DND-41 (cell line): ENCODE measurements at places on chromosomes 5 and 9.
A peak's percentile ranks its signal among the peaks of the same experiment; 100 is the strongest.

DNA sequence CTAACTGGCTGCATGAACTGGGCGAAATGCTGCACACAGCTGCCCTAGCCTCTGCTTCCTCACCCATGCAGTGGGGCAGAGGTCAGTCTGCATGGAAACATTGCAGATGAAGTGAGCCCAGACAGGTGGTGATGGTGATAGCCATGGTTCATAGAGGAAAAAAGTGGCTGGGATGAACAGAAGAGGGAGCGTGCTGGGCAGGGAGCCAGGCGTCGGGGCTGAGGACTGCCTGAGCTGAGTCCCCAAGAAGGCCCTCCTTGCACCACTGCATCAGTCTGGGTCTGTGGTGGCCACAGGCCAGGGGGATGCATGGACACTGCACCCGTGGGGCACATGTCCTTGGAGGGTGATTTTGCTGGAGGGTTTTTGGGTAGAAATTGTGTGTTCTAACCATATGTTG is 80.5 kb downstream of the AMBP start:
- H3K27ac ChIP-seq, result no peak overlapping the region
- no peaks in the 10 kb centered on the region for H3K4me1 ChIP-seq
- no peak for DNase-seq
- H3K36me3 ChIP-seq, result no peaks in the 10 kb centered on the region

DNA sequence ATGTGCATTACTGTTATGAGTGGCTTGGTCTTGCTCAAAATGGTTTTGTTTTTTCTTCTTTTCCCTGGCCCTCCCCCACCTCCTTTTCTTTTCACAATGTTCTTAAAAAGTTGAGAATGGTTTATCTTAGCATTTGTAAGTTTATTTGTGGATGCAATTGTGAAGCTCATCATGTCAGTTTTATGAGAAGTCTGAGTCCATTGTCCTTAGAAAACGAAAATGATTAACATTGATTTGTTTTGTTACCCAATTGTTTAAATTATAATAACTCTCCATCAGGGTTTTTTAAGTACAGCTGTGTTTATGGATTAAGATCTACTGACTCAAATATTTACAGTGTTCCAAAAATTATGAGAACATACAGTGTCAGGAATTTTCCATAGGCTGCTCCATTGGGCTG is 511.3 kb upstream of the PAPPA start:
- H3K27ac ChIP-seq, result no peak overlapping the region
- H3K27me3 ChIP-seq, result no peaks in the 10 kb centered on the region
- DNase-seq, result no peak
- no peaks in the 10 kb centered on the region for H3K36me3 ChIP-seq

- DNase-seq, result no peak
- H3K27me3 ChIP-seq, result no peaks in the 10 kb centered on the region
- no peaks in the 10 kb centered on the region for H3K36me3 ChIP-seq
- H3K27ac ChIP-seq, result no peak overlapping the region
- H3K4me1 ChIP-seq, result no peaks in the 10 kb centered on the region
- H3K4me3 ChIP-seq, result no peak overlapping the region
Measured at GRCh38 chr9:110837401-110838005, 168.9 kb downstream of the MUSK start.

GRCh38 chr9:83986765-83987401 is 6.3 kb downstream of the RMI1 start:
- no peaks in the 10 kb centered on the region for H3K27me3 ChIP-seq
- peaks cover 24% of the 10 kb centered on the region for H3K36me3 ChIP-seq
- no peak overlapping the region for H3K27ac ChIP-seq
- no peak for DNase-seq
- no peak overlapping the region for H3K4me3 ChIP-seq

DNA sequence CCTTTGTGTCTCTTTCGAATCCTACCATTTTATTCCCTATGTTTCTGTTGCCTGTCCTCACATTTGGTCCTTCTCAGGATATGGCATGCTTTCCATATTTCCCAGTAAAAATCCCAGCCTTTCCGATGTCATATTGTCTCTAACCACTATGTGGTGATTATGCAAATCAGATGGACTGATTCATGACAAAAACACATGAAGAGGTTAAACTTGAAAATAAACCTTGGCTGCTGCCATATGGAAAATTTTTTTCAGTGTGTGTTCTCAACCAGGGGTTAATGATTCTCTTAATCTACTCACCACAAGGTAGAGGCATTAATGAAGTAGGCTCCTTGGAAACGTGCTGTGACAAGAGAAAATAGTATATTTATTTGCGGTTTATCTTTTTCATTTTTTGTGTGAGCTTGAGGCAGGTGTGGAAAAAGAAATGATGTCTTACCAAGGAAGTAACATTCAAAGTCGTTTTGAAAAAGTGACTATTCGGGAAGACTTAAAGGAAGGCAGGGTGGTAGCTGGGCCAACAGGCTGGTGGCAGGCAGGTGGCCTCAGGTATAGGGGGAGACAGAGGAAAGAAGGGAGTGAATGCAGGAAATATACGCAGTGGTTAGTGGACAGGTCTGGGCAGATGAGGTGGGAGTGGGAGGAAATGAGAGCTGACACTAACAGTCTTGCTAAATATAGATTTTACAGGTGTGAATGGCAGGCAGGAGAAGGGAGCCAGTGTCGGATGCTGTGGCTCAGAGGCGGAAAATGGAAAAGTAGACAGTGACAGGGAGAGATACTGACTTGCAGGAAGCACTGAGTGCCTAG is 46.2 kb downstream of the DMRT2 start:
- no peak overlapping the region for H3K4me3 ChIP-seq
- no peak for DNase-seq
- no peaks in the 10 kb centered on the region for H3K4me1 ChIP-seq
- H3K36me3 ChIP-seq, result no peaks in the 10 kb centered on the region
- no peak overlapping the region for H3K27ac ChIP-seq

GRCh38 chr5:66362046-66362445 is 217.9 kb downstream of the SREK1 start:
- no peak overlapping the region for H3K27ac ChIP-seq
- H3K36me3 ChIP-seq, result no peaks in the 10 kb centered on the region
- no peak for DNase-seq

GRCh38 chr5:165161204-165161603 is 1655.8 kb downstream of the MAT2B start:
- no peak for DNase-seq
- H3K36me3 ChIP-seq, result no peaks in the 10 kb centered on the region
- no peak overlapping the region for H3K27ac ChIP-seq

DNA sequence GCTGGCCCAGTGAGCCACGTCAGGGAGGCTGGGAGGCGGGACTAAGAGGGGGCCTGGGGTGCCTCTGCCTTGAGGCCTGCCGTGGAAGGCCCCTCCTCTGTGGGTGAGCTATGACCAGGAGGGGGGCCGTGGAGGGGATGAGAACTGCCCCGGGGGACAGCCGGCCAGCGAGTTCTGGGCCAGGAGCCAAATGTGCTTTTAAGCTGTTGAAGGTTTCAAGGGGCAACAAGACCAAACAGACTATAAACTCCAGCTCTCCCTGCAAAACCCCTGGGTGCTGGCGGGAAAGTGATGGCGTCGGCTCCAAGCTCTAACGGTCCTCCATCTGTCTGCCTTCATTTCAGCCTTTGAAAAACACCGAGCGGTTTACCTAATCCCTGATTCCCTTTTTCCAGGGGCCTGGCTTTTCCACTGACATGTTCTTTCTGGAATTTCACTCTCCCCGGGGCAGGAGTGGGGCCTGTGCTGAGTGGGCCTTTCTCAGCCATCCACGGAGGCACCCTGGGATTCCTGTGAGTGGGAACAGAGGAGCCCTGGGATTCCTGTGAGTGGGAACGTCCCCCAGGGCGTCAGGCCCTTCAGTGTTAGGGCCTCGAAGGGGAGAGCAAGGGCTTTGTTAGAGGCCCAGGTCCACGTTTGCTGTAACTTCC is 65.6 kb downstream of the COL5A1 start:
- no peak for DNase-seq
- H3K4me1 ChIP-seq, result no peaks in the 10 kb centered on the region
- no peak overlapping the region for H3K4me3 ChIP-seq
- no peaks in the 10 kb centered on the region for H3K27me3 ChIP-seq

- H3K27ac ChIP-seq, result no peak overlapping the region
- no peak for DNase-seq
- no peak overlapping the region for H3K4me3 ChIP-seq
- no peaks in the 10 kb centered on the region for H3K4me1 ChIP-seq
- no peaks in the 10 kb centered on the region for H3K36me3 ChIP-seq
Measured at GRCh38 chr9:121984726-121985402, 108.2 kb downstream of the TTLL11 start.

GRCh38 chr5:96315431-96315830 is 117.6 kb downstream of the PCSK1 start:
- no peak overlapping the region for H3K4me3 ChIP-seq
- H3K36me3 ChIP-seq, result no peaks in the 10 kb centered on the region
- no peak for DNase-seq
- H3K27ac ChIP-seq, result no peak overlapping the region
- no peaks in the 10 kb centered on the region for H3K27me3 ChIP-seq

DNA sequence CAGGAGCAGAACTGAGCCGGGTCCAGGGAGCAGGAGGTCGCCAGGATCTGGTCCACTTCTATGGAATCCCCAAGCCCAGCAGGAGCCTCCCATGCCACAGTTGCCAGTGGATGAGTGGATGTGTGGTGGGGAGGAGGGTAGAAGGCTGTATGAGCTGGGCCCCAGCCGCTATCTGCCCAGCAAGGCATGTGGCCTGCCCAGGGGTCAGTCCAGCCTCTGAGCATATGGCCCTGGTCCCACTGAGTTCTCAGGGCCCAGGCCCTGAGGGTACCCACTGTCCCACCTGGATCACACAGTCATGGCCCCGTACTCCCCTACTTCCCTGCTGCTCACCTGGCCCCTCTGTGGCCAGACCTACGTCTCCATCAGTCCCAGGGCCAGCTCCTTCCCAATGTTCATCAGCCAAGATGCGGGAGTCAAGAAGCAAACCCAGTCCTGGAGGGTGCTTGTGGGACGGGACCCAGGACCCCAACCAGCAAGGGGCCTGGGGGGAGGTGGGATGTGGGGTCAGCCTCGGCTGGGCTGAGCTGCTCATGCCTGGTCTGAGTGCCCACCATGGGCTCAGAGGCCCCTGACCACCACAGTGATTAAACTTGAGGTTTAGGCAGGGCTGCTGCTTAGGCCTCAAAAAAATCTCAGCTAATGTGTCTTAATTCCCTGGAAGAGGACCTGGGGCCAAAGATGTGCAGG is 152.7 kb downstream of the COL23A1 start:
- peaks cover 63% of the 10 kb centered on the region for H3K4me1 ChIP-seq
- H3K36me3 ChIP-seq, result no peaks in the 10 kb centered on the region
- H3K27ac ChIP-seq, result peak overlapping the region; percentile 75
- H3K27me3 ChIP-seq, result no peaks in the 10 kb centered on the region
- no peak for DNase-seq

DNA sequence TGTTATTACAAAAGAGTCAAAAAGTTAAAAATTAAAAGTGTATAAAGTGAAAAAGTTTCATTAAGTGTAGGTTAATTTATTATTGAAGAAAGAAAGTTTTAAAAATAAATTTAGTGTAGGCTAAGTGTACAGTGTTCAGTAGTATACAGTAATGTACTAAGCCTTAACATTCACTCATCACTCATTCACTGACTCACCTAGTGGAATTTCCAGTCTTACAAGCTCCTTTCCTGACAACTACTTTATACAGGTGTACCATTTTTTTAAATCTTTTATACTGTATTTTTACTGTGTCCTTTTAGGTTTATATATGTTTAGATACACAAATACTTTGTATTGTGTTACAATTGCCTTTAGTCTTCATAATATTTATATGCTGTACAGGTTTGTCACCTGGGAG is 530.2 kb upstream of the FAM174A start:
- H3K4me3 ChIP-seq, result no peak overlapping the region
- no peak overlapping the region for H3K27ac ChIP-seq
- no peaks in the 10 kb centered on the region for H3K4me1 ChIP-seq

DNA sequence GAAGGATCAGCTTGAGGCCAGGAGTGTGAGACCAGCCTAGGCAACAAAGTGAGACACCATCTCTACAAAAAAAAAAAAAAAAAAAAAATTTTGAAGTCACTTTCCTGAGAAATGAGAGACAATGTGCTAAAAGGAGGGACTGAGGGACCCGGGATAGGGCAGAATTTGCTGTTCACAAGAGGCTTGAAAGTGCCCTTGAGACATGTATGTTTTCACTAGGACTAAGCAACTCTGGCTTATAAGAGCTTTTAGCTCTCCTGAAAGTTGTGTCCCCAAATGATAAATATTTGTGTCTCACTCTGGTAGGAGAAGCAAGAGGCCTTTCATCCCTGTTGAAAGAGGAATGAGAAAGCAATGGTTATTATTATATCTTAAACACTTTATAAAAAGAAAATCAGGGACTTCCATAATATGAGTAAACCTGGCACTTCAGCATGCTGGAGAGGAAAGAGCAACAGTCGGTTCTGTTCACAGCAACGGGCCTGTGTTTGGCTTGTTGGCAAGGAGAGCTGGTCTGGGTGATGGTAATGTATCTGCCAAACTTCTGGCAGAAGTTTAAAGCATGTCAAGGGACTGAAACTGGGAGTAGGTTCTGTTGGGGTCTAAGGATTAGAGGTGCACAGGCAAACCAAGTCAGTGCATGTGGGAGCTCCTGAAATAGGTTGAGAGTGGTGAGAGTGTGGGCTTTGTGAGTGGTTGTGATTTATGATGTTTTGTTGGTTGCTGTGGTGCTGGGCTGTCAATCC is 32.2 kb downstream of the ENTREP1 start:
- H3K27ac ChIP-seq, result no peak overlapping the region
- no peak for DNase-seq
- no peaks in the 10 kb centered on the region for H3K36me3 ChIP-seq
- no peaks in the 10 kb centered on the region for H3K27me3 ChIP-seq
- H3K4me1 ChIP-seq, result no peaks in the 10 kb centered on the region

DNA sequence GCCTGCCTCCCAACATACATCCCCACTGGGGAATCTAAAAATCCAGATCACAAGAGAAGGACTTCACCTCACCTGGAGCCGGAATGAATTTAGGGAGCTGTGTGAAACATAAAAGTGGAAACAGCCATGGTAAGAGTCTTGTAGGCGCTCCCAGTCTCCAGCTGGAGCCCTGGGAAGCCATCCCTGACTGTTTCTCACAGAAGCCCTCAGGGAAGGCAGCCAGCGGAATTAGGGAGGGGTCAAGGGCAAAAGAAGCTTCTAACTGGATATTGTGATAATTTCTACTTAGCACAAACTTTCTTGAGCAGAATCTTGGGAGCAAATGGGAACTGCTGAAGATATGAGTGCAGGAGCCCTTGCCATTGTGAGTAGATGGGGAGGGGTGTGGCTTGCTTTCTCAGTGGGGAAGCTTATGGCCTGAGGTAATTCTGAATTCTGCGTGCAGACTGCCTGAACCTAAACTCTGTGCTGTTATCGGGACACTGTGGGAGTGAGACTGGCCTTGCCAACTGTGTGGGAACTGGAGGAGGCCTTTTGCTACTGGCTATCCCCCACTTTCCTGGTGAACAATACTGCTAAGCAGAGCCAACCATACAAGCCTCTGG is 174.4 kb upstream of the SMC2 start:
- H3K4me3 ChIP-seq, result no peak overlapping the region
- DNase-seq, result no peak
- H3K36me3 ChIP-seq, result no peaks in the 10 kb centered on the region
- no peaks in the 10 kb centered on the region for H3K27me3 ChIP-seq
- H3K4me1 ChIP-seq, result no peaks in the 10 kb centered on the region
- no peak overlapping the region for H3K27ac ChIP-seq

DNA sequence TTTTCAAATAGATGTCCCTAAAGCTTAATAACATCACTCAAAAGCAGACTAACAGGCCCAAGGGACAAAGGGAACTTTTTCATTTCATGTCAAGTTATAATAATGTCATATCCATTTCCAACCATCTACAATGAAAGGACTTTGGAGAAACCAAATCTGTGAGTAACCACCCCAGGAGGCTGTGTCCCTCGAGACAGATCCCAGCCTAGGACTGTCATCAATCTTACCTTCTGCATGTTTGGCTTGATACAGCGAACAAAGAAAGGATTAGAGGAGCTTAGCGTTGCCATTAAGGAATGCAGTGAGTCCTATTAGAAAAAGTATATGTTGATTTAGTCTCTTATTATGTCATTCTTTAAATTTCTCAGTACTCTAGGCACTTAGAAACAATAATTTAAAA is 137.8 kb upstream of the RETREG1 start:
- no peak overlapping the region for H3K27ac ChIP-seq
- DNase-seq, result no peak
- H3K27me3 ChIP-seq, result no peaks in the 10 kb centered on the region
- no peaks in the 10 kb centered on the region for H3K36me3 ChIP-seq
